Activated naive CD4-positive, alpha-beta T cell treated with anti-CD3 and anti-CD28 coated beads, Interleukin-2, amount 50 U/mL, for 16 hours (primary cell): ENCODE measurements at places on chromosomes 11 and 22.

- DNase-seq = no peak
Observed at GRCh38 chr11:127002669-127003259, 2.2 kb upstream of the KIRREL3 start.

GRCh38 chr11:72091292-72091691, 10.6 kb downstream of the LRRC51 start:
- peak; percentile 74 for DNase-seq

DNA sequence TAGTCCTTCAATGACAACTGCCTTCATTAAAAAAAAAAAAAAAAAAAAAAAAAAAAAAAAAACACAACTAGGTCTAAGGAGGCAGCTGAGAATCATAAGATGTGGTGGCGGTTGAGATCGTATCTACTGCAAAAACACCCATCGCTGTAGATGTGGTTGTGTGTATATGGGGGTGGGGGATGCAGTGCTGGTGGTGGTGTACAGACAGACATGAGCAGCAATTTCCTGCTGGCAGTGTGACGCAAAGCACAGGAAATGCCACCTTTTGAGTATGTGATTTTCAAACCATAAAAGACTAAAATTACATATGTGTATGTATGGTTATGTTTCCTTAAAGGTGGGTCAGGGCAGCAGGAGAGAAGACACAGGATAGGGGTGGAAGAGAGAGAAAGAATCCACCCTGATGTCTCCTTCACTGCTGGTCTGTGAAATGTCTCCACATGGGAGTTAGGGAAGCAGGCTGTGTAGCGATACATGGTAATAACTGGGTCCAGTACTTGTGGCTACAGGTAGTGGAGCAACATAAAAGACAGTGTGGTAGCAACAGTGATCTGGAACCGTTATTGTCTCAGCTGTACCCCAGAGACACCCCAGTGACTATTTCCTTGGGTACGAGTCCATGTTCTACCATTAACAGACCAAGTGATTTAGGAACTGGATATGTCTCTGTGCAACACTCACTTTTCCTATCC, 57.9 kb downstream of the SYTL2 start:
- DNase-seq = peak; percentile 84

DNA sequence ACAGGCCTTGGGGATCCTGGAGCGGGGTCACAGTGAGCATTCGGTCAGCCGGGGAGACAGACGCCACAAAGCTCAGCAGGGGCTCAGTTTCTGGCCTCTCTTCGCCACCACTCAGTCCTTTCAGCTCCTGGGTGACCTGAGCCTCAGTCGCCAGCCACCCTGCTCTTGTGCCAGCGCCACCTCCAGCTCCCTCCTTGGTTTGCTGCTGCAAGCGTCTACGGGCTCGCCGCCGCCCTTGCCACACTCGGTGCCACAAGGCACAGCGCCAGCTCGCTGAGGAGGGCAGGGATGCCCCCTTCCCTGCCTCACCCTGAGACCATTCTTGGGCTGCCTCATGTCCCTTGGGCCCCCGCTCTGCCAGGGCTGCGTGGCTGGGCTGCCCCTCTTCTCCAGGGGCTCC, 1.5 kb upstream of the EEF1G start:
- no peak for DNase-seq

DNA sequence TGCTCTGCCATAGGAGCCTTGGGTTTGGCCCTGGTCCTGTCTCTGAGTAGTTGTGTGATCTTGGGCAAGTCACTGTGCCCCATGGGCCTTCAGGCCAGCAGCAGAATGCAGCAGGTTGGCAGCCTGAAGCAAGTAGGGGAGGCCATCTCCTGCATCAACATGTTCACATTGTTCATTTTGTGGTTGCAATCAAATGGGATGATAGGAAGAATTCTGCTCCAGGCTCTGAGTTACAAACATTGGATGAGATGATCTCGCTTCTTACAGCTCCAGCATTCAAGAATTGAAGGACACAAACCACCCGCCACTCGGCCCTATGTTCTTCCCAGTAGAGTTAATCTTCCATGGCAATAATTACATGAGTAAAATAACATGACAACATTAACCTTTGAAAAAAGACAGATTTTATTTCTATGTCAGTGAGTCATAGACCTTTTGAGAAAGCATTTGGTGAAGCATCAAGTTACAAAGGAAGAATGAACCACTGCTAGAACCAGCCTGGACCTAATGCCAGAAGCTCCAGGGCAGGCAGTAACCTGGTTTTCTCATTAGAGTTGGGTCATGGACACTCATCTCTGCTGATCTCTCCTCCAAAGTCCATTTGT, 308.3 kb upstream of the NCAM1 start:
- no peak for DNase-seq

- DNase-seq = no peak
Observed at GRCh38 chr22:24514241-24515026, 19.3 kb downstream of the UPB1 start.

DNA sequence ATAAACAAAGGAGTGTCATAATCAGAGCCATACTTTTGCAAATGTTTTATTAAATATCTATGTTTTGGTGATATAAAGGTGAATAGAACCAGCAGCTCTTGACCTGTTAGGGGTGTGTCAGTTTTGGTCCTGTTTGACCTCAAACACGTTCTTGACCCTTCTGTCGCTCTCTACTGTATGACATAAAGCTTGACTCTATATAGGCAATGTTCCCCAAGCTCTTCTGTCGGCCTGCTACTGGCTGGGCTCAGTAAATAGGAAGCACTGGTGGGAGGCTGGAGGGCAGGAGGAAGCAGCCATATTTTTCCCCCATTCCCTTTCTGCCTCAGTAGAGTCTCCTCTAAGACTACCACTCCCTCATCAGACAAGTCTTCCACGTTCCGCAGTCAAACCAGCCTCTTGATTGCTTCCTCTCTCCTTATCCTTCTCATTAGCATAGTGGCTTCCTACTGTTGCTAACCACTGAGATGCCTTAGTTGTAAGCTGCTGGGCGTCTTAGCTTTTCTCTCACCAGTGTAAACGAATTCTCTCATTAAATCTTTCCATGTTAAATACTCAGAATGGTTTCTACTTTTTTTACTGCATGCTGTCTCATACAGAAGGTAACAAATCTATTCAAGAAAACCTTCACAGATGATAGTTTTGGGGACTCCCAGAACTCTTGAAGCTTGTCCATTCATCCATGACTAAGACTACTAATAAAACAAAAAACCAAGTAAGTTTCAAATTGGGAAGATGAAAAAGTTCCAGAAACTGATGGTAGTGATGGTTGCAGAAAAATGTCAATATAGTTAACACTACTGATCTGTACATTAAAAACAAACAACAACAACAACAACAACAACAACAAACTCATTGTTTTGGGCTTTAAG, 3.3 kb downstream of the NPAT start:
- no peak for DNase-seq
